ENCODE measurements at places on chromosomes 5 and 9.

GRCh38 chr5:31986101-31986500 lies 188.0 kb downstream of the GOLPH3 start:
- no peak for DNase-seq

- no peak for DNase-seq
These were observed 116.3 kb upstream of the KLF9 start for GRCh38 chr9:70530716-70531115.

GRCh38 chr9:111632695-111633388 lies 1.7 kb downstream of the DNAJC25 start:
- DNase-seq, result no peak

- no peak for DNase-seq
These were observed 382.8 kb upstream of the ZNF608 start for GRCh38 chr5:125129151-125129806.

- no peak for DNase-seq
These were observed 116.7 kb upstream of the NEK6 start for GRCh38 chr9:124140941-124141568.

DNA sequence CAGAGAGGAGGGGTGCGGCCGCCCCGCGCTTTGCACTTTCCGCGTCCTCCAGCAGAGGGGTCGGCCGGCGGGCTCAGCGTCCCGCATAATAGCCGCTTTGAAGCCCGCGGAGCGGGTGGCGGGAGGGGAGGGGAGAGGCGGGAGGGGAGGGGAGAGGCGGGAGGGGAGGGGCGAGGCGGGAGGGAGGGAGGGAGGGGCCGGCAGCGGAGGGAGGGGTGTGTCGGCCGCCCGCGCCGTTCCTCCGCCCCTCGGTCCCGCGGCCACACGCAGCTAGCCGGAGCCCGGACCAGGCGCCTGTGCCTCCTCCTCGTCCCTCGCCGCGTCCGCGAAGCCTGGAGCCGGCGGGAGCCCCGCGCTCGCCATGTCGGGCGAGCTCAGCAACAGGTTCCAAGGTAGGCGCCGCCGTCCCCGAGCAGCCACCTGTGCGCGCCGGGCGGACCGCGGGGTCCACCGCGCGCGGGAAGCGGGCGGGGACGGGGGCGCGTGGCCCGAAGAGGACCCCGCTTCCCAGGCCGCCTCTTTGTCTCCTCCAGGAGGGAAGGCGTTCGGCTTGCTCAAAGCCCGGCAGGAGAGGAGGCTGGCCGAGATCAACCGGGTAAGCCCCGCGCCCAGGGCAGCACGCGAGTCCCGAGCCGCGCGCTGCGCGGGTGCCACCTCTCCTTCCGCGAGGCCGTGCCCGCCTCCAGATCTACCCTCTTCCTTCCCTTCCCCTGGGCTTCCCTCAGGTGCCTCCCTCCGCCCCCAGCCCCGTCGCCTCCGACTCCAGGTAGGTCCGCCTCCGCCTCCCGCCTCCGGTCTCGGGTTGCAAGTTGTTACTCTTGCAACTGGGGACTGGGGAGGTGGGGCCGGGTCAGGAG lies at the start of gene AIF1L:
TSS of gene AIF1L (plus strand) at position 263 of the 857 bp plus-strand sequence. CDS start at position 362, 99 bp downstream.
- peak; percentile 78 for DNase-seq

DNA sequence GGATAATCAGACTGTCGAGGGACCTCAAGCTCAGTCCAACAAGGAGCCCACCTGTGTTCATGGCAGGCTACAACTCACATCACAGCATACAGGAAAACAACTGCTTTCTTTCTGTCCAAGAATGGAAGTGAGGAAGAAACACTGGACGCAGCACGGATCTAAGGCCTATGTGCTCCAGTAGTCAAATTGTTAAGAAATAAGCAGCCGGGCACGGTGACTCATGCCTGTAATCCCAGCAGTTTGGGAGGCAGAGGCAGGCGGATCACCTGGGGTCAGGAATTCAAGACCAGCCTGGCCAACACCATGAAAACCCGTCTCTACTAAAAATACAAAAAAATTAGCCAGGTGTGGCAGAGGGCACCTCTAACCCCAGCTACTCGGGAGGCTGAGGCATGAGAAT lies 427.8 kb downstream of the BNC2 start:
- DNase-seq, result no peak

- DNase-seq, result no peak
These were observed 470 bp downstream of the BAG1 start for GRCh38 chr9:33264003-33264472.

DNA sequence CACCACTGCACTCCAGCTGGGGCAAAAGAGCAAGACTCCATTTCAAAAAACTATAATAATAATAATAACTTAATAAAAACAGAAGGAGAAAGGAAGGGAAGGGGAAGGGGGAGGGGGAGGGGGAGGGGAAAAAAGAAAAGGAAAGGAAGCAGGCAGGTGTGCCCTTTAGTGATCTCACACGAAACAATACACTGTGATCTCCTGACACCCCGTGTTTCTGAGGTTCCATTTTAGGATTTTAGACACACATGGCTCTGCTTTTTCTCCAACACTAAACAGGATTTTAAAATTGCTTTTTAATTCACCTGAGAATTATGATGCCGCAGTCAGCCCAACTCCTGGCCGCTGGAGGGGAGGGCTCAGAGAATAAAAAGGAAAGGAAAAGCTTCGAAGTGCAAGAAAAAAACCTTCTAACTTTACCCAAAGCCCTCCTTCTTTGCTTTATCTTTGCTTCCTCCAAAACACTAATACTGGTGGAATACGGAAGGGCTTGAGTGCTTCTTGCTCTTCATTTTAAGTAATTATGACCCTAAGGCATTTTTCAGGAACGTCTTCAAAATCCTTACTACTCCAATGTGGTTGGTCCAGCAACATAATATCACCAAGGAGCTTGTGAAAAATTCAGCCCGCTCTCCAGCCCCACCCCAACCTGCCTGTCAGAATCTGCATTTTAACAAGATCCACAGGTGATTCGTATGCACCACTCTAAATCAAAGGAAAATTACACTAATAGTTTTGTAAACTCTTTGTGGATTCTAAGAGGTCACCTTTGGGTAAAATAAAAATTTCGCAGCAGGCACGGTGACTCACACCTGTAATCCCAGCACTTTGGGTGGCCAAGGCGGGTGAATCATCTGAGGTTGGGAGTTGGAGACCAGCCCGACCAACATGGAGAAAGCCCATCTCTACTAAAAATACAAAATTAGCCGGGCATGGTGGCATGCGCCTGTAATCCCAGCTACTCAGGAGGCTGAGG lies 66.0 kb downstream of the MYO10 start:
- DNase-seq, result no peak

DNA sequence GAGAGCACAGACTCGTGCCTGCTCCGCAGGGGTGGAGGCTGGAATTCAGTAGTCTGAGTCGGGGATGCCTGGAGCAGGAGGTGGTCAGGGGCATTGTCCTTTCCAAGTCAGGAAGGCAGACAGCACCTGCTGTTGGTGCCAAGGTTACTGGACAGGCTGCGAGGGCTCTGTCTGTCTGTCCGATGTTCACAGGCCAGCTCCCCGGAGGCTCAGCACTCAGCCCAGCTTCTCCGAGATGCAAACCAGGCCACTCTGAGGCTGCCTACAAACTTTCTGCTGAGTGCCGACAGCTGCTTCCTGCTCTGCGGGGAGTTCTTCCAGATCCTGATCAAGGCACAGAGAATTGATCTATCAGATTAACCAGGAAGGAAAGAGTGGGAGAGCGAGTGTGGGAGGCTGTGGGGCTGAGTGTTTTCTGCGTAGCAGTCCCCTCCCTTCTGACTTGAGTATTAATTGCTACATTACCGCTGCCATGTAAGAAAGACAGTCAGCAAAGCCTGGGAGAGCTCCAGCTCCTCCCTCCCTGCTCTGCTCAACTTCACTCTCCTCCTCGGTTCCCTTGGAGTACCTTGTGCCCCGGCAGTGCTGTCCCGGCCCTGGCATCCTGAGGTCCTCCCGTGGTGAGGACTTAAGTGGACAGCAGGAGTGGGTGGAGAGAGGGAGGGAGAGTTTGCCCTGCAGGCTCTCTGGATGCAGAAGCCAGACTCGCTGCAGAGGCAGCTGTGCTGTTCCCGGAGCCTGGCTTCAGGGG lies 36.0 kb downstream of the KCNMB1 start:
- no peak for DNase-seq

- peak; percentile 45 for DNase-seq
These were observed 4.9 kb upstream of the TRAF1 start for GRCh38 chr9:120931231-120932085.

GRCh38 chr5:134464988-134465815 lies 53.5 kb upstream of the CDKN2AIPNL start:
- DNase-seq, result no peak

GRCh38 chr9:34603610-34604231 lies 8.2 kb downstream of the RPP25L start:
- DNase-seq, result peak; percentile 79

DNA sequence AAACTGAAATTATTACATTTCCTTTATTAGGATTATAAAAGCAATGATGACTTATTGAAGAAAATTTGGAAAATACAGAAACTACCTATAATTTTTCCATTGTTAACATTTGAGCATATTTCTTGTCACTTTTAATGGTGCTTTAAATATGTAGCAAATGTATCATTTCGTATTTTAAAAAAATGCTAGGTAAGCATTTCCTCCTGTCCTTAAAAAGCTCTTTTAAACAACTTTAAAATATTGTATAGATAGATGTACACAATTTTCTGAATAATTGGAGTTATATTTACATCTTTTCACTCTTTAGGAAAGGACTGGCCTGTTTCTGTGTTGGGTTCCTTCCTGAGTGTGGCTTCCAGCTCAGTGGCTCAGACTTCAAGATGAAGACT lies 15.6 kb downstream of the TENT4A start:
- no peak for DNase-seq

- DNase-seq, result no peak
These were observed 94.1 kb downstream of the FRMD3 start for GRCh38 chr9:83444110-83444509.

DNA sequence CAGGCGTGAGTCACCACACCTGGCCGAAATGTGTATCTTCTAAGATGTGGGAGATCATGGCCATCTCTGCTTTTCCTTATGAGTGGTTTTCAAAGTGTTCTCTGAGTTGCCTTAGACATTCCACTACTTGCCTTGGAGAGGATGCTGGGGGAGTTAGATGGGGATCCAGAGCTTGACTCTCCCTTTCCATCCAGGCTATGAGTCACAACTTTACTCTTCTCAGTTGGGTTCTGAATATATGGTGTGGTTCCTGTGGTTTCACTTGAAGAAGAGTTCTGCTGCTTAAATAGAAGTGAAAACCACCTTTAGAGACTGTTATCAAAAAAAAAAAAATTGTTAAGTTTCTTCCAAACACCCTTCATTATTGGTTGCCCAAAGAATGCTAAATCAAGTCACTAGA lies 217.6 kb downstream of the ZNF608 start:
- DNase-seq, result no peak

- peak; percentile 85 for DNase-seq
These were observed 131.1 kb upstream of the NR4A3 start for GRCh38 chr9:99690573-99690972.

- DNase-seq, result no peak
These were observed 139.6 kb downstream of the ARSB start for GRCh38 chr5:78845470-78845869.

GRCh38 chr9:37497320-37497719 lies 11.6 kb downstream of the POLR1E start:
- DNase-seq, result no peak

- no peak for DNase-seq
These were observed 266.0 kb downstream of the DTWD2 start for GRCh38 chr5:118722122-118723020.

- DNase-seq, result no peak
These were observed 320.1 kb downstream of the AGTPBP1 start for GRCh38 chr9:85421641-85422040.

DNA sequence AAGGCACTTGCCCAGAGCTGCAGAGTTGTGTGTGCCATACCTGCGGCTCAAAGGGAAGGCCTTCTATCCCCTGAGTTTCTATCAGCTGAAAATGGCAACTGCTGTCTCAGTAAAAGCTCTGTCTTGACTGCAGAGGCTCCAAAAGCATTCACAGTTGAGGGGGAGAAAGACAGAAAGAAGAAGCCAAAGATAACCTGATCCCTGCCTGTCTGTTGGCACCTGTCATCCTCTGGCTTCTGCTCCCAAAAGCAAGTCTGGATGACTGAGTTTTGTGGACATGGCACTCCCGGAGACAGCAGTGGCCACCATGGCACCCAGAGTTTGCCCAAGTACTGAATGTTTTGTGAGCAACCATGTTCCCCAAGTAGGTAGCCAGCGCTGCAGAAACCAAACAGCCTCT lies 176.6 kb downstream of the NR3C1 start:
- DNase-seq, result no peak

- DNase-seq, result no peak
These were observed 245.7 kb downstream of the NSG2 start for GRCh38 chr5:174291162-174291561.

DNA sequence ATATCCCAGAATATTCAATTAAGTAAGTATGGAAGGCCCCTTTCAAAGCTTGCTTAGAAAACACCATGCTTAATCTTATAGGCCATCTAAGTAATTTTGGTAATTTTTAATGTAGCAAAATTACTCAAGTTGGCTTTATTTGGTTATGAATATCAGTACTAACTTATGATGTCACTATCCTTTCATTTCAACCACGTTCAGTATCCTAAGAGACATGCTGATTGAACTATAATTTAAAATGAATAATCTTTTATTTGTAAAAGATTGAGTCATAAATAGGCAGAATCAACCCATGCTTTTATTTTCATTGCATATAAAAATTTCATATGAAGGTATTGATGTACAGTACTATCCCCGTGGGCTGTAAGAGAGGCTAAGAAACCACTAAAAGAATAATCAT lies 386.9 kb downstream of the RAB3C start:
- no peak for DNase-seq

GRCh38 chr9:127570533-127571111 lies 41.5 kb upstream of the STXBP1 start:
- no peak for DNase-seq

GRCh38 chr9:121200356-121200755 lies 1.3 kb downstream of the RAB14 start:
- DNase-seq, result no peak

- no peak for DNase-seq
These were observed 4.2 kb downstream of the SKP2 start for GRCh38 chr5:36156121-36156601.

- DNase-seq, result no peak
These were observed 111.7 kb downstream of the GADD45G start for GRCh38 chr9:89716559-89716958.

- DNase-seq, result no peak
These were observed 21.4 kb downstream of the COL27A1 start for GRCh38 chr9:114176624-114177291.

- DNase-seq, result no peak
These were observed 18.1 kb upstream of the TNC start for GRCh38 chr9:115135821-115136778.

- no peak for DNase-seq
These were observed 286.3 kb upstream of the VLDLR start for GRCh38 chr9:2335260-2335659.

DNA sequence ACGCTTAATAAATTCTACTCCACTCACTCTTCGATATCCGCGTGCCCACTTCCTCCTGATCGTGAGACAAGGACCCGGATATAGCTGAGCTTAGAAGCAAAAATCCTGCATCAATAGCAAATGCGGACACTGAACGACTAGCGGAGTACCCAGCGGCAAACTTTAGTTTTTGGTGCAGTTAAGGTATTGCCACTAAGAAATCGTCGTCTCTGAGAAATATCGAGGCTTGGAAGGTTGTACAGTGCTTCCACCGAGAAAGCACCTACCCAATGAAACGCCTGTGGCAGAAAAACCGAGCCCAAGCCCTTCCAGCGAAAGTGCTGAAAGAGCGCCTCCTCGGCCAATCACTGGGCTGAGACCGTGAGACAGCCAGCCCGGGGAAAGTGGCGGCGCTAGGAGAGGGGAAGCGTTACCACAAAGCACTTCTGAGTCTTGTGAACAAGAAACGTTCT lies 32.2 kb downstream of the ANXA2R start:
- peak; percentile 81 for DNase-seq

- no peak for DNase-seq
These were observed 3.4 kb downstream of the HIGD2A start for GRCh38 chr5:176391999-176392398.

Measured in spinal cord (tissue), 10 donors.